T-helper 17 cell (primary cell): ENCODE measurements at places on chromosomes 1 and 21. TPM values are rescaled to one million over a fixed set of nuclear protein-coding genes. Genes with fewer than 3 reads are reported as not detected.

GRCh38 chr21:19937619-19938018 lies 1060.6 kb upstream of the NCAM2 start:
- no peak for DNase-seq

- DNase-seq = no peak
These were observed 7.7 kb downstream of the LPGAT1 start for GRCh38 chr1:211822677-211823407.

Gene TMEM52
- total RNA-seq = not detected

Gene SLC16A1
- total RNA-seq = 29.2 TPM

GRCh38 chr21:38082936-38083485 lies 166.8 kb upstream of the KCNJ6 start:
- no peak for DNase-seq

DNA sequence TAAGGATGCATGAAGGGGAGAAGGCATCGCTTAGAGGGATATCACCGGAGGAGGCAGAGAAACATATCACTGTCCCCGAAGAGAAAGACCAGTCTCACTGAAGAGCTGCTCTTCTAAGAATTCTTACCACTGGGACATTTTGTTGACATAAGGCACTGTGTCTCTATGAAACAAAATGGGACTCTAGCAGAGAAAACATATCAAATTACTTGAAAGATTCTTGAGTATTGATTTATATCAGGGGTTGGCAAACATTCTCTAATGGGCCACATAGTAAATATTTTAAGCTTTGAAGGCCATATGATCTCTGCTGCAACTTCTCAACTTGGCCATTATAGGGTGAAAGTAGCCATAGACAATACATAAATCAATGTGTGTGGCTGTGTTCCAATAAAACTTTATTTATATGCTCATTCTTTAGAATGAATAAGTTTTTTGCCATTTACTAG lies 41.0 kb upstream of the GREM2 start:
- DNase-seq = no peak

GRCh38 chr1:11314959-11315358 lies 42.0 kb downstream of the UBIAD1 start:
- DNase-seq = no peak

Gene TMEM269
- total RNA-seq = 0.42 TPM

DNA sequence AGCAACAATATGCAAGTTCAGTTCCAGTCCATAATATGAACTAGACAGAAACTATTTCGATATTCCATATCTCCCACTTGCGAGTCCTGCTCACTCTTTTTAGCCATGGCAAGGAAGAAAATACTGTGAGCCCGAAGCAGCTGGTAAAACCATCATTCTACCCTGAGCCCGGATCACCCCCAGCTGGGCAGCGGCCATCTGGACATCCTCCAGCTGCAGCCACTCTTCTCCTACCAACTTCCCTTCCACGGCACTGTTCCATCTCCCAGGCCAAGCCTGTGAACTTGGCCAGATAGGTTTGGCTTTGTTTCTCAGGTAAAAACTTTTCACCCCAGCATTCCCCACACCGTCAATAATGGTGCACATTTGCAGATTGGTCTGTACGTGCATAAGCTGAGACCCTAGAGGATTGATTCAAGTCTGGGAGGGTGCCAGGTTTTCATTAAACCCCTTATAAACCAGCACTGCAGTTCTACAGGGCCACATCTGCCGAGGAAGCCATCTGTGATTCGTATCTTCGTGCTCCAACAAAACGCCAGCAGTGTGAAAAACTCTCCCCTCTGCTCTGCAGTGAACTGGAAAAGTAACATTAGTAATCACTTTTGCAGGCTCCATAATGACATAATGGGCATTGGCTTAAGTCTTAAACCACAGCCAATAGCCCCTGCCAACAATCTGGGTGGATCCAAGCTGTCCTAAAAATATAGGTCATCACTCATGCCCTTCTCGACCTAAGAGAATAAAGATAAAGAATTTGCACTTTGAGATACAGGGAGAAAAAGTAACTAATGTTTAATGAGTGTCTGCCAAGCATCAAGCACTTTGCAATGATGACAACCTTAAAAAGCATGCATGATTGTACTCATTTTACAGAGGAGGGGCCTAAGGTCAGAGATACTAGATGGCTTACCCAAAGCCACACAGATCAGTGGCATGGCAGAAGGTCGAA lies 205.1 kb downstream of the PLPP3 start:
- DNase-seq = no peak

Gene EGLN1
- 13.5 TPM for total RNA-seq

DNA sequence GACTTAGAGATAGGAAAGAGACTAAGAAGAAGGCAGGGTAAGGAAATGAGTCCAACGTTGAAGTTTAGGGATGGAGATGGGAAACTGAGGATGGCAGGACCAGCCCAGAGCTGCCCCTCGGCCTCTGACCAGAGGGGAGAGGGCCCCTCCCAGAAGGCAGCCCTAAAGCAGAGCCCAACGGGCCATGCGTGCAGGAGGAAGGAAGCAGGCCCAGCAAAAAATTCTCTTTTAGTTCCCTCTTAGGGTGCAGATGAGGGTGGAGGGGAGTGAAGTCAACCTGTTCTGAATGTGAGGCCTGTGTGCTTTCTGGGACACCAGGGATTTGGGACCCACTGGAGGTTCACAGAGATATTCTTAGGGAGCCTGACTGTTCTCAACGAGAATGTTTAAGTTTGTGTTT lies 225.4 kb downstream of the RHOU start:
- no peak for DNase-seq

Gene BARHL2
- not detected for total RNA-seq

- no peak for DNase-seq
These were observed 3.7 kb downstream of the GPR37L1 start for GRCh38 chr1:202126426-202126825.

Gene PBX1
- total RNA-seq = 16.6 TPM

Gene PAX7
- not detected for total RNA-seq

Gene SLC9C2
- total RNA-seq = not detected

- DNase-seq = no peak
These were observed 25.0 kb upstream of the POU3F1 start for GRCh38 chr1:38071312-38072256.

GRCh38 chr1:167829868-167830267 lies 84.1 kb downstream of the ADCY10 start:
- no peak for DNase-seq

DNA sequence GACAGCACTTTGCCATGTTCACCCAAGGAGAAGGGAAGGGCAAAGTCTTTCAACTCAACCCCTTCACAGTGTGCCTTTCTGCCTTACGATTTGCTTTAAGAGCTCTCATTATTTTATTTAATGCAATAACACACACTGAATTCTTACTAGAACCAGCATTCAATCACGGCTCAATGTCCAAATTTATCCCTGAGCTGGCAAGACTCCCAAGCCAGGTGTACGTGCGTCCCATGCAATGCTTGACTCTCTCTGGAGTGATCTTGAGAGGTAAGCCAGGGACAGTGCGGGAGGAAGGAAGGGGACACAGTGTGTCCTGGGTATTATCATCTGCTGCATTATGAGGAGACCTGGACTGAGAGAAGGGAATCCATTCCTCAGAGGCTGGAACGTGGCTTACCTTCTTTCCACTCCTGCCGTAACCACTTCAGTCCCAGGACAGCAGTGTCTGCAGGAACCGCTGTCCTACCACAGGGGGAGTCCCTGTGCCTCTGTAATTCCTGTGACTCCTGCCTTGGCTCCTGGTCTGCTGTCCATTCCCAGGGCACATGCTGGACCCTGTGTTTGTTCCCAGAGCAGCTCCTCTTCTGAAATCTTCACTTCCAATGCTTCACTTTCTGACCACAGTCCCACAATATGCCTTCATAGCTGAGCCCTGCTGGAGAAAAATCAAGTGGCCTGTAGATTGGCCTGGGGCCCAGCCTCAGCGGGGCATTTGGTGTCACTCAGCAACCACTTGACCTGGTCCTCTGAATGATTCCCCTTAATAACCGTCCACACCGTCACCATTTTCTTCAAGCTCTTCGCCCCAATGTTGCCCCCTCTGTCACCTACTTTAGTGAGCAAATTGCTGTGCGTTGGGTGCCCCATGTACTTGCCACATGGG lies 28.6 kb upstream of the STUM start:
- no peak for DNase-seq

Gene PRXL2B
- total RNA-seq = 17.6 TPM

DNA sequence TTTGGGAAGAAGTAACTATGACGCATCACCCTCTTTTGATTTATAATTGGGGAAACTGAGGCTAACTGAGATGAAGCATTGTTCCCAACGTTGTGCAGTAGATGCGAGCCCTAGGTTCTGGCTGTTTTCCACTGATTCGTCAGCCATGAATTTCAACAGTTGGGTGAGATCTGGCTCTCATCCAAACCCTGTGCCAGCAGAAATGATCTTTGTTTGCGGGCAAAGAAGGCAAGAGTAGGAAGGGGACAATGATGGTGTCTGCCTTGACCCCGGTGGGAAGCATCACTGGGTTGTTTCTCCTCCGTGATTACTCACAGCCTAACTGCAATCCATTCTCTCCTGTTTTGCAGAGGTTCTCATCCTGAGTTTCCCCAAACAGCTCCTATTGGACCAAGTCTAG lies 142.3 kb downstream of the MIS18A start:
- no peak for DNase-seq

- DNase-seq = no peak
These were observed 6.2 kb downstream of the WNT9A start for GRCh38 chr1:227941509-227942020.

DNA sequence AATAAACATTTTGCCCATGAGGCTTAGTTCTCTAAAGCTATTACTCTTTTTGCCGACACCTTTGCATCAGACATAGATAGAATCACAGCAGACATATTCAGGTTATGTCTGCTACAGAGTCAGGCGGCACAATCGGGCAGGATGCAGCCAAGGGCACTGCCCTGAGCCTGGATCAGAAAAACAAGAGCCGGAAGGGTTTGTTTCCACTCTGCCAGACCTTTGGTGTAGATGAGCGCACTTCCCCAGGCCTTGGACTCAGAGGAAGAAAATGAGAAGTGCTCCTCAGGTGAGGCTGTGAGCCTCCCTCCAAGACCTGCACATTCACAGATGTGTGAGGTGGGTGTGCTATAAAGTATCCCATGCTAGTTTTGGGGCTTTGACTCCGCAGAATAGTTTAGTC lies 43.7 kb downstream of the GNG12 start:
- no peak for DNase-seq

DNA sequence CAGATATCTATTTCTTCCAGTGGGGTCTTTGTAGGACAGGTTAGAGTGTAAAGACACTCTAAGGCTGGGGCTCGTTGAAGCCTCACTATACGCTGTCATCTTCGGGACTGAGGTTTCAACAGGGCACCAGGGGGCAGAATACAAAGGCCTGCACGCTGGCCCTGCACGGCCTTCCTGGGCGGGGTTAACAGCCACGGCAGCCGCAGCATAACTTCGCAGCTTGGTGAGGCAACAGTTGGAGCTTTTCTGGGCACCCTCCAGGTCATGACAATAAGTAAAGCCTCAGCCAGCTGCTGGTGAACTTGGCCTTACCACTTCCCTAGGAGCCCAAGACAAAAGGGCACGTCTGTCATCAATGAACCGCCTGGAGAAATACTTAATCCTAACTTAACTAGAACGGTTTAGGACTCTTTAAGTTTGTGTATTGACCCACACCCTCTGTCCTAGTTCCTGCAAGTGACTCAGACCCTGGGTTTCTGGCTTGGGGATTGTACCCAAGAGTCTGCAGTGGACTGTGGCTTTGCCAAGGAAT lies 2.3 kb upstream of the RUNX1 start:
- peak; percentile 71 for DNase-seq

Gene CDK18
- 0.94 TPM for total RNA-seq

DNA sequence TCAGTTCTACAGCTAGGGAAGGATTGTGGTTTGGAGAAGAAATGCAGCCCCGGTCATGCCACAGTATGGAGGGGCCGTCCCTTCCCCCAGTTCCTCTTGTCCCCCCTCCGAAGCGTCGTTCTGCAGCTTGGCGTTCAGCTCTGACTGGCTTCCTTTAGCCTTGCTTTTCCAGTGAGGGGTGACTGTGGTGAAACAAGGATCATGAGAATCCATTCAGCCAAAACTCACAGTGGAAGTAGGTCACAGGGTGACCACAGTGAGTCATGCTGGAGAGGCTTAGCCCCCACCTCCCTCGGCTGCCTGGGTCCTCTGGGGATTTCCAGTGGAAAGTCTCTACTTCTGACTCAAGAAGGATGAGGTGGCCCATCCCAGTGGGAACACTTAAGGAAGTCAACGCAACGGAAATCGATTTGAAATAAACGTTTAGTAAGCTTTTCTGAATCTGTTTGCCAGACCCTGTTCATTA lies 37.3 kb upstream of the COL6A2 start:
- DNase-seq = no peak

DNA sequence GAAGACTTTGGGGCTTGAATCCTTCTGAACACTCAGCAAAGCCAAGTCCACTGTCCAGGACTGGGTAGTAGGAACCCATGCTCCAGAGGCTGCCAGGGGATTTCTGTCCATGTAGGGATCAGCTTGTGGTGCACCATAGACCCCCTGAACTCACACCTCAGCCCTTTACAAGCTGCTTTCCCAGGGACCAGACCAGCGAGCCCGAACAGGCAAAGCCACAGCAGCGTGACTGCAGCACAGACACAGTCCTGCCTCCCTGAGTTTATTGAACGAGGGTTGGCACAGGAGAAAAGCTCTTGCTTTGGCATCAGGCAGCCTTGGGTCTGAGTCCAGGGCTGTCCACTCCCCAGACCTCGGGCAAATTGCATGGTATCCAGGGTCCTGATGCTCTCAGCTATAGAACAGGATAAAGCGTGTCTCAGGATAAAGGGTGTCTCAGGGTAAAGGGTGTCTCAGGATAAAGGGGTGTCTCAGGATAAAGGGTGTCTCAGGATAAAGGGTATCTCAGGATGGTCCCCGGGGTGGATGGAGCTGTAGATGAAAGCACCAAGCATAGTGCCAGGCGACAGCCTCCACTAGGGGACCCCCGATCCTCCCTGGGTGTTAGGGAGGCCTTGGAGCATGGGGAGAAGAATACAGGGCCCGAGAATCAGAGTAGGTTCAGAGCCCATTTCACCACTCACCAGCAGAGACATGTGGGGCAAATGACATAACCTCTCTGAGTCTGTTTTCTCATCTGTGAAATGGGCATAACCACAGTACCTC lies 648.8 kb downstream of the NPHP4 start:
- DNase-seq = no peak

DNA sequence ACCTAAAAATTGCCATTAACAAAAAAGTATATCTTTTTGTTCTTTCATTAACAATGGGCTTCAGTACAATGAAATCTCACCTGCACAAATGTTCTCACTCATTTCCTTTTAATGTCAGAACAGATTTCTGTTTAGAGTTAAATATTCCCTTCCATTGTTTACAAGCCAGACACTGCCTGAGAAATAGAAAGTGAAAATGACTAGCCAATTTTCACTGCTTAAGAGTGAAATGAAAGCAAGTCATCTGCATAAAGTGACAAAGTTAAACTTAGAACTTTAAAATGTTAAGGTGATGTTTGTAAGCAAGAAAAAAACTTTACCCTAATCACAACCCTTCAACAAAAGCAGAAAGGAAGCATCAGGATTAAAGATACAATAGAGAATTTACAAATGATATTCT lies 27.5 kb downstream of the COA6 start:
- no peak for DNase-seq

GRCh38 chr1:44112486-44112885 lies 6.1 kb upstream of the KLF17 start:
- DNase-seq = no peak
